Naive thymus-derived CD4-positive, alpha-beta T cell (primary cell): ENCODE measurements at places on chromosomes 16 and 17. TPM values are rescaled to one million over a fixed set of nuclear protein-coding genes. Genes with fewer than 3 reads are reported as not detected.

DNA sequence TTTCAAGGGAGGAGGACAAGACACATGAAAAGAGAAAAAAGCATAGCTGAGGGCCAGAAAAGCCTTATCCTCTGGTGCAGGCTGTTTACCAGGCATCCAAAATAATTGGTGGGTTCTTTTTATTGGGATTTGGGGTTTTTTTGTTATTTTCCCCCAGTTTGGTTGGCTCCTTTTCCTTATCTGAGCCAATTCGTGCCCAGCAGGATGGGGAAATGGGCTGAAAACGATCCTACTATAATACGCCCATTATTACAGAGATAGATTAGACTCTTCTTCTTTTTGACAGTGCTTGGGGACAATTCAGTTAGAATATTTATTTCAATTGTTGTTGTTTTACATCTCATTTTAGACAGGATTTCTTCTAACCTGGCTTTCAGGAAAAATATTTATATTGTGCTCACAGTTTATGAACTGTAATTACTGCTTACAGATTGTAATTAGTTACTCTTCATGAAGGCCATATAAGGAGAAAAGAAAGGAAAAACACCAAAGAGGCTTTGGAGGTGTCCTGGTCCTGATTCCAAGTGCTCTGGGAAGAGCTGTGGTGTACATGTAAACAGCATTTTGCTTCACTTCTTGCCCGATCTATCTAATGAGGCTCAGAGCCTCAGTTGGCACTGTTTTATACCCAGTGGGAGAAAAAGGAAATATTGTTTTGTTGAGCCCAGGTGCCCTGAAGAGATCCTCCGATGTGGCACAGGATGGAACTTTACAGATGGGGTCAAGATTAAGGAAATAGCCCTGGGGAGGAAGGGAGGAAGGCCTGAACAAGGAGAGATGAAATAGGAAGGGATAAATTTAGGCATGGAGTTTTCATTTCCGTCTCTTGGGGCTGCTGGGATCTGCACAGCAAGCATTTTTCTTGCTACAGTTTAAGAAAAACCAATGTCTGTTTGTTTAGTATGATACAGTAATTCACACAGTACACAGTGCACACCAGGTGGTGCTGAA, 611 bp upstream of the ANKRD40 start:
- H3K27ac ChIP-seq = peak overlapping the region; percentile 88
- H3K36me3 ChIP-seq = peaks cover 13% of the 10 kb centered on the region
- H3K4me1 ChIP-seq = peaks cover 13% of the 10 kb centered on the region
- H3K4me3 ChIP-seq = peak overlapping the region; percentile 79

DNA sequence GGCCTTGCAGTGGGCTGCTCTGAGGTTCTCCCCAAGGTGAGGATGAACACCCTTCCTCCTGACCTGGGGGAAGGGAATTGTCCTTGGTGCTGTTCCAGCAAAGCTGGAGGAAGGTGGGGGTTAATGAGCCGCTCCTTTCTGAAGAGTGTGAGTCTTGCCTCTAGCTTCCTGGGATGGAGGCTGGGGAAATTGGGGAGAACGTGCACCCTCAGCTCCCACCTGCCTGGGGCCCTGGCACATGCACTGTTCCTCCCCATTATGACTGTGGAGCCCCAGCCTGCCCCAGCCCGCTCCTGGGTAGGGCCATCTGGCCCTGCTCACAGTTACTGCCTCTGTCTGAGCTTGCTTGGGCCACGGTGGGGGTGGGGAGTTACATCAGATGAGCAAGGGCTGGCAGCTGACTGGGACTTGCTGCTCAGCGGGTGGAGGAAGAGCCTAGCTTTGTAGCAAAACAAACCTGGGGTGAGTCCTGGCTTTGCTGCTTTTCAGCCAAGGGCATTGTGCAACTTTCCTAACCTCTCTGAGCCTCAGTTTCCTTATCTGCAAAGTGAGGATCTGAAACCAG, 11.1 kb downstream of the TNS4 start:
- peak; percentile 29 for DNase-seq
- H3K4me3 ChIP-seq = no peak overlapping the region
- no peak overlapping the region for H3K27ac ChIP-seq
- no peaks in the 10 kb centered on the region for H3K27me3 ChIP-seq

- no peak overlapping the region for H3K4me3 ChIP-seq
- H3K36me3 ChIP-seq = no peaks in the 10 kb centered on the region
- no peaks in the 10 kb centered on the region for H3K27me3 ChIP-seq
Measured at GRCh38 chr16:12453832-12454231, 349.9 kb downstream of the CPPED1 start.

DNA sequence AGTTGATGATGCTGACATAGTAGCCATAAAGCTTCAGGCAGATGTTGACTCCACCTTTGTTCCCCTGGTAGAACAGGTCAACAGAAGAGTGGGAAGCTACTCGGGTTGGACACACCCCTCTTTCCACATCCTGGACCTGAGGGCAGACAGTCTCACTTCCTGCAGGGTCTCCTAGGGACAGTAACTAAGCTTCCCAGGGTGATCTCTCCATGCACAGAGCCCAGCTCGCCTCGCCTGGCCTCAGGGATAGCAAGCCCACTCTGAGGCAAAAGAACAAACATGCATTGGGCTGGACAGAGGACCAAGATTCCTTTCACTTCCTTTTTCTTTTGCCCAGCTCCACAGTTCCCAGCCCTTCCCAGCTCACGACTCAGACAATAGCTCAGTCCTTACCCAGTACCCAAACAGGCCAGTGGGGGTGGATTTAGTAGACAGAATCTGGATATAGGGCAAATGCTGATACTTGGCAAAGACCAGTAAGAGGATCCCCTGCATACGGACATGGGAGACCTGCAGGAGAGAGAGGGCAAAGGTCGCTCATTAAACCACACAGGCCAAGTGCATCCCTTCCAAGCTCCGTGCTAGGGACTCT, 7.0 kb downstream of the INPP5K start:
- H3K4me3 ChIP-seq = no peak overlapping the region
- DNase-seq = no peak
- no peaks in the 10 kb centered on the region for H3K27me3 ChIP-seq

GRCh38 chr17:73941919-73942530, 261.5 kb upstream of the RPL38 start:
- no peaks in the 10 kb centered on the region for H3K27me3 ChIP-seq
- DNase-seq = no peak
- H3K4me3 ChIP-seq = no peak overlapping the region
- no peaks in the 10 kb centered on the region for H3K36me3 ChIP-seq
- no peaks in the 10 kb centered on the region for H3K4me1 ChIP-seq

DNA sequence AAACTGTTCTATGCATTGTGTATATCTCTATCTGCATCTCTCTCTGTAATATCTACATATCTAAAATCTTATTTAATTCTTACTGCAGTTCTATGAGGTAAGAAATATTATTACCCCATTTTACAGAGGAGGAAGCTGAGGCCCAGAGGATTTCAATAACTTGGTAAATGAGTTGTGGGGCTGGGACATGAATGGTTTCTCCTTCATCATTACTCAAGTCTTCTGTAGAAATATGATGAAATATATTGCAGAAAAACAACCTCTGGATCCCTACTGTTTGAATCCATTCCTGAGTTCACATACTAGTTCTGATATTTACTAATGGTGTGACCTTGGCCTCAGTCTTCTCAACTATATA, 45.5 kb upstream of the NLK start:
- no peaks in the 10 kb centered on the region for H3K36me3 ChIP-seq
- H3K27ac ChIP-seq = no peak overlapping the region
- no peaks in the 10 kb centered on the region for H3K27me3 ChIP-seq
- DNase-seq = no peak
- H3K4me1 ChIP-seq = no peaks in the 10 kb centered on the region

- H3K4me1 ChIP-seq = no peaks in the 10 kb centered on the region
- no peak for DNase-seq
- H3K36me3 ChIP-seq = peaks cover 2% of the 10 kb centered on the region
- no peak overlapping the region for H3K27ac ChIP-seq
- no peaks in the 10 kb centered on the region for H3K27me3 ChIP-seq
- H3K4me3 ChIP-seq = no peak overlapping the region
Measured at GRCh38 chr16:69477546-69477945, 53.1 kb downstream of the CYB5B start.

GRCh38 chr17:1125788-1126145, 54.0 kb downstream of the ABR start:
- DNase-seq = no peak
- peaks cover 8% of the 10 kb centered on the region for H3K4me1 ChIP-seq
- H3K27me3 ChIP-seq = no peaks in the 10 kb centered on the region
- H3K4me3 ChIP-seq = no peak overlapping the region
- H3K27ac ChIP-seq = no peak overlapping the region

GRCh38 chr17:7841396-7841914, 7.4 kb downstream of the KDM6B start:
- H3K4me1 ChIP-seq = peaks cover 31% of the 10 kb centered on the region
- H3K27me3 ChIP-seq = no peaks in the 10 kb centered on the region
- H3K36me3 ChIP-seq = peaks cover 12% of the 10 kb centered on the region
- peak overlapping the region; percentile 100 for H3K27ac ChIP-seq
- peak overlapping the region; percentile 84 for H3K4me3 ChIP-seq
- peak; percentile 76 for DNase-seq

GRCh38 chr17:64498308-64499203, 1.7 kb upstream of the POLG2 start:
- no peaks in the 10 kb centered on the region for H3K27me3 ChIP-seq
- H3K4me3 ChIP-seq = no peak overlapping the region
- peaks cover 36% of the 10 kb centered on the region for H3K4me1 ChIP-seq
- DNase-seq = no peak
- H3K27ac ChIP-seq = peak overlapping the region; percentile 83

- H3K36me3 ChIP-seq = no peaks in the 10 kb centered on the region
- H3K4me1 ChIP-seq = no peaks in the 10 kb centered on the region
- no peak overlapping the region for H3K27ac ChIP-seq
- no peak overlapping the region for H3K4me3 ChIP-seq
- H3K27me3 ChIP-seq = no peaks in the 10 kb centered on the region
Measured at GRCh38 chr17:6437466-6437865, 2.5 kb upstream of the AIPL1 start.

DNA sequence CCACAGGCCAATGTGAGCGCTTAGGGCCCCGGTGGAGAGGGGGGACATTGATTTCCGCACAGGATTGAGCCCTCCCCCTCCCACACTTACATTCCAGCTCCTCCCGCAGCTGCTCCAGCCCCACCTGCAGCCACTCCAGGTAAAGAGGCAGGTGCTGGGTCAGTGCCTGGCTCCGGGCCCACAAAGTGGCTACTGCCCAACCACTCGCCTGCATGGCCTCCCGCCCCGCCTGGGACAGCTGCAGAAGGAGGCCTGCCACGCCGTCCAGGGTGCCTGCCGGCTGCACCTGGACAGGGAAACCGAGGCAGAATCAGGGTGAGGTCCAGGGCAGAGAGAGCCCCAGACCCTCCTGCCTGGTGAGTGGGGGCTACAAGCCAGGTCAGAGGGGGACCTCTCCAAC, 46.3 kb downstream of the RMI2 start:
- H3K27ac ChIP-seq = no peak overlapping the region
- no peak overlapping the region for H3K4me3 ChIP-seq
- H3K36me3 ChIP-seq = no peaks in the 10 kb centered on the region
- H3K4me1 ChIP-seq = peaks cover 3% of the 10 kb centered on the region
- no peak for DNase-seq

DNA sequence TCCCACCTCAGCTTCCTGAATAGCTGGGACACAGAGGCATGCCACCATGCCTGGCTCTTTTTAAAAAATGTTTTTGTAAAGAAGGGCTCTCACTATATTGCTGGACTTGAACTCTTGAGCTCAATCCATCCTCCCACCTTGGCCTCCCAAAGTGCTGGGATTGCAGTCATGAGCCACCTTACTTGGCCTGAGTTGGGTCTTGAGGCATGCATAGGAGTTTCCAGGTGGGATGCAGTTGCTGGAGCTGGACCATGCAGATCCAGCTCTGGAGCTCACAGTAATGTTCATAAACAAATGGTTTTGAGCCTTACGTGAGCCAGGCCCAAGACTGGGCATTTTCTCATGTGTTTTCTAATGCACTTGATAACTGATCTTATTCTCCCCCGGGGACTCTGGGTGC, 22.9 kb downstream of the RBFOX3 start:
- no peaks in the 10 kb centered on the region for H3K4me1 ChIP-seq
- no peak overlapping the region for H3K27ac ChIP-seq
- no peaks in the 10 kb centered on the region for H3K36me3 ChIP-seq
- DNase-seq = no peak

GRCh38 chr17:80195671-80196529, 24.2 kb downstream of the SGSH start:
- H3K36me3 ChIP-seq = no peaks in the 10 kb centered on the region
- H3K4me3 ChIP-seq = no peak overlapping the region
- H3K4me1 ChIP-seq = no peaks in the 10 kb centered on the region
- H3K27me3 ChIP-seq = no peaks in the 10 kb centered on the region
- DNase-seq = peak; percentile 59

- no peaks in the 10 kb centered on the region for H3K4me1 ChIP-seq
- no peak overlapping the region for H3K27ac ChIP-seq
- H3K36me3 ChIP-seq = no peaks in the 10 kb centered on the region
- H3K4me3 ChIP-seq = no peak overlapping the region
Measured at GRCh38 chr17:76544546-76545365, 4.9 kb downstream of the PRCD start.

DNA sequence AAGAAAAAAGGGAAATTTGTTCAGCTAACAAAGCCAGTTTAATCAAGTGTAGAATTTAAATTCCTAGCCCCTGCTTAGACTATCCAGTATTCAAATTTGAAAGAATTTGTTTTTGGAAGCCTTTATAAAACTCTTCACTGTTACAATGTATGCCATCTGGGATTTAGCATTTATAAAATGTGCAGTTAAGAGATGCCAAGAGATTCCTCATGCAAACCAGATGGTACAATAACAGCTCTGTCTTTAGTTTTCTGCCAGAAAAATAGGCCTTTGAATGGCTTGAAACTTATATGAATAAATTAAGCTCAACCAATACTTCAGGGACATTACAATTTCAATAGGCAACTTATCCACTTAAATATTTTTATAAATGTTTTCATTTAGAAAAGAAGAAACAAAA, 6.8 kb upstream of the ANKS4B start:
- H3K4me3 ChIP-seq = no peak overlapping the region
- no peak for DNase-seq
- no peaks in the 10 kb centered on the region for H3K27me3 ChIP-seq
- H3K4me1 ChIP-seq = no peaks in the 10 kb centered on the region

- DNase-seq = no peak
- no peak overlapping the region for H3K4me3 ChIP-seq
- H3K27ac ChIP-seq = no peak overlapping the region
- no peaks in the 10 kb centered on the region for H3K27me3 ChIP-seq
Measured at GRCh38 chr17:45828582-45829133, 16.0 kb upstream of the SPPL2C start.

DNA sequence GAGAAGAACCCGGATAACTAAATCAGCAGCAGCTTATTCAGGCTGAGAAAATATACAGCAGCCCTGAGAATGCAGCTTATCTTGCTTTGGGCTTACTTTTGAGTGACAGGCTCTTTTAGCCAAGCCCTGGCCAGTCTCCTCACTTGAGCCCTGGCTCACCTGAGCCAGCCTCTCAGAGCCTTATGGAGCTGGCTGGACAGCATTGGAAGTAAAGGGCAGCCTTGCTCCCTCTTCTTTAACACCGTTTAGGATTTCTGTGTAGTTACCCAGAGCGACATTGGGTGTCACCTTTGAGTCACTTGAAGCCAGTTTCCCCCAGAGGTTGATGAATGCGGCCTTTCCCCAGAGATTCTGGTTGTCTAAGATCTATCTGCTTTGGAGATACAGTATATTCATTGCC, 7.7 kb upstream of the NPIPB2 start:
- no peaks in the 10 kb centered on the region for H3K27me3 ChIP-seq
- no peaks in the 10 kb centered on the region for H3K4me1 ChIP-seq

The NPIPA8 gene
- 4.1 TPM for polyA plus RNA-seq

The DLX3 gene
- not detected for polyA plus RNA-seq

The TAF15 gene
- 27.8 TPM for polyA plus RNA-seq

The USP43 gene
- polyA plus RNA-seq = not detected

The TPSG1 gene
- polyA plus RNA-seq = not detected

The STX1B gene
- 0.37 TPM for polyA plus RNA-seq

The LRRC37A3 gene
- 5.3 TPM for polyA plus RNA-seq

The CDH16 gene
- polyA plus RNA-seq = not detected

The UNC45B gene
- 0.22 TPM for polyA plus RNA-seq
